ENCODE measurements at places on chromosomes 13 and 19.
A peak's percentile ranks its signal among the peaks of the same experiment; 100 is the strongest.

DNA sequence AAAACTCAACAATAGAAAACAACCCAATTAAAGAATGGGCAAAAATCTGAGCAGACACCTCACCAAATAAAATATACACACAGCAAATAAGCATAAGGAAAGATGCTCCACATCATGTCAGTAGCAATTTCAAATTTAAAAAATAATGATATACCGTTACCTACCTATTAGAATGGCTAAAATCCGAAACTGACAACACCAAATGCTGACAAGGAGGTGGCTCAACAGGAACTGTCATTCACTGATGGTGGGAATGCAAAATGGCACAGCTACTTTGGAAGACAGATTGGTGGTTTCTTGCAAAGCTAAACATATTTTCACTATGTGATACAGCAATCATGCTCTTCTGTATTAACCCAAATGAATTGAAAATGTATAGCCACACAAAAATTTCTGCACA lies 9.1 kb downstream of the CYP2A13 start:
- no peak for DNase-seq

DNA sequence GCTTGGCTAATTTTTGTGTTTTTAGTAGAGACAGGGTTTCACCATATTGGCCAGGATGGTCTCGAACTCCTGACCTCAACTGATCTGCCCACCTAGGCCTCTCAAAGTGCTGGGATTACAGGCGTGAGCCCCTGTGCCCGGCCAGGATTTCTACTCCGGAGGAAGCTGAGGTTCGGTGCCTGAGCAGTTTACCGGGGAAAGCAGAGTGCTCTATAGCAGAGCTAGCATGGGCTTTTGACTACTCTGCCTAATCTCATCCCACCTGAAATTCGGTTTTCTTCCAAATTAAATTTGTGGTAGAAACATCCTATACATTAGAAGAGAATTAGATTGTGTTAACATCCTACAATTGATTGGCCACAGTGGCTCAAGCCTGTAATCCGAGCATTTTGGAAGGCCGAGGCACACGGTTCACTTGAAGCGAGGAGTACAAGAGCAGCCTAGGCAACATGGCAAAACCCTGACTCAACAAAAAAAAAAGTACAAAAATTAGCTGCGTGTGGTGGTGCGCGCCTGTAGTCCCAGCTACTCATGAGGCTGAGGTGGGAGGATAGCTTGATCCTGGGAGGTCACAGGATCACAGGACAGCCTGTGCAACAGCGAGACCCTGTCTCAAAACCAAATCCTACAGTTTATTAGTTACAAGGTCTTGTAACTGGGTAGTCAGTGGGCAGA lies 1.6 kb downstream of the RPL13A start:
- no peak for DNase-seq

- DNase-seq = no peak
These were observed 66.4 kb upstream of the KL start for GRCh38 chr13:32949820-32950219.

DNA sequence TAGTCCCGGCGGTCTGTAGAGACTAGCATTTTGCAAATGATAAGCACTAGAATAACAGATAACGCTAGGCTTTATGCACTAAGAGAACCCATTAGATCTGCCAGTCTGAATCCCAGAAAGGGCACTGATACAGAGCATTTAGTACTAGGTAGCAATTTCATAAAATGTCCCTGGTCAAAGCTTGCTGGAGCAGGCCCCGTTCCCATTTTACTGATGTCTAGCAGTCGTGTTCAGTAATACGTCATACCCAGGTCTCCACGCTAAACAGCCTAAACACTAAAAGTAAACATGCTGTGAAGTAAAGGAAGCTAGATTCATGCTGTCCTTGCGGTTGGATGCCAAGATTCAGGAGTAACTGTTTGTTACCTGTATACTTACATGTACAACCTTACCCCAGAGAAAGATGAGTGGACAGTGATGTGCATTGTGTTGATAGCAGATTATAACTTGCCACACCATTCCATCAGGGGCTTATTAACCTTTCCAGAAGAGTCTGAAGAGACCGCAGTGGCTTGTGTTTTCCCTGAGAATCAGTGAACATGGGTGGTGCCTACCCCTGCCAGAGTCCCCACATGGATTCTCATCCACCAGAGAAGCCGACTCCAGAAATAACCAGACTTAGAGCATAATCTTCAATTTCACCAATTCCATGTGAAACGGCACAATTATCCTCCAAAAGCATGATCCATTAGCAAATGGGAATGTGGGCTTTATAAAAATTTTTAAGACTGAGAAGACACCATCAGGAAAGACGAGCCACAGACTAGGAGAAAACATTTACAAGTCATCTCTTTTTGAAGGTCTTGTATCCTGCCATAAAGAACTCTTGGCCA lies 3.4 kb upstream of the RPS11 start:
- DNase-seq = peak; percentile 54

- DNase-seq = no peak
These were observed 123.3 kb downstream of the VWA8 start for GRCh38 chr13:41837629-41838028.

GRCh38 chr19:43692877-43693276 lies 22.9 kb upstream of the PLAUR start:
- DNase-seq = no peak

DNA sequence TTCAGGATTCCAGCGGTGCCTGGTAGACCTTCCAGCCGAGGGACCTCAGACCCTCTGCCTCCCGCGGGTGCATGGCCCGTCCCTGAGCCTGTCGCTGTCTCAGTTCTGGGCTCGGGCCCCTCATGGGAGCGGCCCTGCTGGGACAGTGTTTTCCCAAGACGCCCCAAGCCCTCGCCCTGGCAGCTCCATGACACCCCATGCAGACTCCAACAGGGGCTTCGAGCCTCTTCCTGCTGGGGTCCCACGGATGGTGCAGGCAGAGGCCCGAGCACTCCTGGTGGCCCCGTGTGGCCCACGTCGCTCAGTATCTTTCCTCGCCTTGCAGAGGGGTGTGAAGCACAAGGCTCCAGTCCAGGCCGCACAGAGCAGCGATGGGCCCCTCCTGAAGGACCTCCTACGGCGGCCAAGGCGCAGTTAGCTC lies 88.8 kb upstream of the MCF2L start:
- DNase-seq = no peak

- no peak for DNase-seq
These were observed 3.5 kb downstream of the KEAP1 start for GRCh38 chr19:10499550-10500246.
